ENCODE measurements at places on chromosomes 1 and 21.

DNA sequence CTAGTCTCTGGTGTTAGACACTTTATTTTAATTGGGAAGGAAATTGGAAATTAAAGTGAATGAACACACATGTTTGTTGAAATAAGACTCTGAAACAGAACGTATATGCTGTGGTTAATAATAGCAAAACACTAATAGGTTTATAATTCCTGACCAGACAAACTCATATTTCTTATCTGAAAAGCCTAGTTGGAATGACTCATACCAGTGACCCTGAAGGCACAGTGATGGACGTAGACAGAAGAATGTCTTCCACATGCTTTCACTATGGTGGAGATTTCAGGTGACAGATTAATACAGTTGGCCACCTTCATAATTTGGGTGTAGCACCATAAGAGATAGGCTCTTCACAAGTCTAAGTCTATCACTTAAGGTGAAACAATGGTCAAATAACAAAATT, 83.0 kb upstream of the COL11A1 start:
- DNase-seq, result no peak

DNA sequence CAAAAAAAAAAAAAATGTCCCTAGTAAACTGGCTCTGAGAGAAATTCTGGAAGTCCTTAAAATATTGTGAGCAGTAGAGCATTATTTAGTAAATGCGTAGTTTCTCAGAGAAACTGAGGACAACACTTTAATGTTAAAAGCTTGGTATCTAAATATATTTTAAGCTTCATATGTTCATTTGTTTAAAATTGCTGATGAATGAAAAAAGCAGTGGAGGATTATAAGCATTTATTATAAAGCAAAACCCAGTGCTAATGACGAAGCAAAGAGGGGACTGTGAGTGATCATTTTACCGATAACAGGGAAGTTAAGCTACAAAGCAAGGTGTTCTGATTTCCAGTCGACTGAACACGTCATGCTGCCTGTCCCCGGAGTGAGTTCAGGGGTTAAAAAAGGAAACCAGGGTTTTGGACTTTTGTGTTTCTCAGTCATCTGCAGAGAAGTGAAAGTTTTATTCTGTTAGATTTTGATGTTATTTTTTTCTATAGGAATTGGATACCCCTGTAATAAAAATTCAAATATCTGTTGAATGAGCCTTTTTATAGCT, 64.5 kb upstream of the SCCPDH start:
- no peak for DNase-seq

DNA sequence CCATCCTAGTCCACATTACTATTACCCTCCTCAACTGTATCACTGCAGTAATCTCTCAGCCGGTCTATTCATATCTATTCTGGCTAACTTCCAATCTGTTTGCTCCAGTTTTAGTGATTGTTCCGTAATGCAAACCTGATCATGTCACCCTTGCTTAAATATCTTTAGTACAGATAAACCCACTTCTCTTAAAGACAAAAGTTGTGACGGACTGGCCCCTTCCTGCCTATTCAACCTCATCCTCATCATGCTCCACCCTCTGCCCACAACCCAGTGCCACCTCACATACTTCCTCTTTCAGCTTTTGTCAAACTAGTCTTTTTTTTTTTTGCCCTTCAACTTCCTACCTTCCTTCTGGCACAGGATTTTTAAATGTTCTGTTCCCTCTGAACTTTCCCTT, 2.8 kb upstream of the C1orf162 start:
- DNase-seq, result no peak

DNA sequence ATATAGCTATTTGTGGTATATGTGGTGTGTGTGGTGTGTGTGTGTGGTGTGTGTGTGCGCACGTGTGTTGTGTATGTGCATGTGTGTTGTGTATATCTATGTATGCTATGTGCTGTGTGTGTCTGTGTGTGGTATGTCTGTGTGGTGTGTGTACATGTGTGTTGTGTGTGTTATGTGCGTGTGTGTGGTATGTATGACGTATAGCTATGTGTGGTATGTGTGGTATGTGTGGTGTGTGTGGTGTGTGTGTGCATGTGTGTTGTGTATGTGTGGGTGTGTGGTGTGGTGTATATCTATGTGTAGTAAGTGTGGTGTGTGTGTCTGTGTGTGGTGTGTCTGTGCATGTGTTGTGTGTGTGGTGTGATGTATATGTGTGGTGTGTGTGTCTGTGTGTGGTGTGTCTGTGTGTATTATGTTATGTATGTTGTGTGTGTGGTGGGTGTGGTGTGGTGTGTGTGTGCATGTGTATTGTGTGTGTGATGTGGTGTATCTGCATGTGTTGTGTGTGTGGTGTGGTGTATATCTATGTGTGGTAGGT, 59.8 kb downstream of the EDN2 start:
- no peak for DNase-seq

DNA sequence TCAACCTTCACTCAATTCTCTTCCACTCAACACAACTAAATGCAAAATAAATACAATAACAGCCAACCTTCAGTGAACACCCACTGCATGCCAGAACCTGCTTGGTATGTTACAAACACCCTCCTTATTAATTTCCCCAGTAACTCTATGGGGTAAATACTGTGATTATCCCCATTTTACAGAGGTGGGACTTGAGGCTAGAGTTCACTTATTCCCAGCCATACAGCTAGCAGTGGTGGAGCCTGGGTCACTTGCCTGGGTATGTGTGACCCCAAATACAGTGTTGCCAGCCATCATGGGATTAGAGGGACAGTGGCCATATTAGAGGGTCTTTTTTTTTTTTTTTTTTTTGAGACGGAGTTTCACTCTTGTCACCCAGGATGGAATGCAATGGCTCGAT, 1.6 kb downstream of the CPLANE2 start:
- DNase-seq, result no peak

DNA sequence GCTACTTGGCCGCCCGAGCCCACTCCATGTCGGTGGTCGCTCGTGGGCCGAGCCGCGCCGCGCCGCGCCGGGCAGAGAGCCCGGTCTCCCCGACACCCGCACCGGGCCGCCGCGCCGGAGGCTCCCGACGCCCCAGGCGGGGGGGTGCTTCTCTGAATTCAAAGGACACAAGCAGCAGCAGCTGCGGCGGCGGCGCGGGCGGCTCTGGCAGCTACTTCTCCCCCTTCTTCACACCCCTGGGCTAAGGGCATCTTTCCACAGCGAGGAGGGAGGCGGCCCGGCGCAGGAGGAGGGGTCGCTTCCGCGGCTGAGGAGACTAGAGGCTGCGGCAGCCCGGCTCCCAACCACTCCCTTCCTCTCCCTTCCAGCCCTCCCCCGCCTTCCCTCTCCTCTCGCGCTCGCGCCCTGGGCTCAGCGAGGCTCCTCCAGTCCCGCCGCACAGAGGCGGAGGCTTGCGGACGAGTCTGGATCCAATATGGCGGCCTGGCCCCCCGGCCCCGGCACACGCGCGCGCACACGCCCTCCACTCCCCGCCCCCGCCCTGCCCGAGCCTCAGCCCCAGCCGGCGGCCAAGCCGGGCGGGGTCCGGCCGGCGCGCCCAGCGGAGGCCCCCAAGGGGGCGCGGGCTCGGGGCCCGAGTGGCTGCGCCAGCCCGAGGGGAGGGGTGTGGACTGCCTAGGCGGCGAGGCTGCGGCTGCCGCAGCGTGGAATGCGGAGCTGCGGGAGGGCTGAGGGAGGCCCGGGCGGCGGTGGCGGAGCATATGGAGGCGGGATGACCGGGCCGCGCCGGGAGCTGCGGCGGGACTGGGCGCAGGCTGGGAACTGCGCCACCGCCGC, at the start of gene CDC42BPA:
Gene CDC42BPA, minus strand, starts transcription at position 477 of the 837 bp plus-strand sequence. CDS start 1,310 bp downstream, outside the sequence.
- peak; percentile 88 for DNase-seq

- peak; percentile 64 for DNase-seq
Observed at GRCh38 chr1:201648066-201648906, 109.4 kb downstream of the NAV1 start.

GRCh38 chr1:41348394-41348793, 12.8 kb upstream of the FOXO6 start:
- DNase-seq, result no peak
